Testis (tissue), 5 donors: ENCODE measurements at places on chromosomes 5 and 9. TPM values are rescaled to one million over a fixed set of nuclear protein-coding genes. Genes with fewer than 3 reads are reported as not detected.

DNA sequence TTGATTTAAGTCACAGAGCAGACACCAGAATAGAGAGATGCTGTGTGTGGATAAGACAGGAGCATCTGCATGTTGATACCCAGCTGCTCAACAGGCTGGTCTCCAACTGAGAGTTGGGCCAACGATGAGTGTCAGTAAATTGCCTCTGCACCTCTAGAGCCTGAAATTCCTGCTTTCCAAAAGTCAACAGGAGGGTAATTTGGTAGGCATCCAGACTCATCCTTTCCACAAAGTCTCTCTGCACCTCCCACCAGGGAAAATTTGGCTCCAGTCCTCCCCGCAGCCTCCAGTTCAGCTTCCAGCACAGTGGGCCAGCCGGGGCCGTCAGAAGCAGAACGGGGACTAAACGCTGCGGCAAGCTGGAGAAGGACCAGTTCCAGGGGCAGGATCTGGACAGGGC is 136.9 kb downstream of the RFK start:
- no peaks in the 10 kb centered on the region for H3K36me3 ChIP-seq
- no peak for DNase-seq
- H3K27me3 ChIP-seq, result no peaks in the 10 kb centered on the region
- H3K27ac ChIP-seq, result no peak overlapping the region

DNA sequence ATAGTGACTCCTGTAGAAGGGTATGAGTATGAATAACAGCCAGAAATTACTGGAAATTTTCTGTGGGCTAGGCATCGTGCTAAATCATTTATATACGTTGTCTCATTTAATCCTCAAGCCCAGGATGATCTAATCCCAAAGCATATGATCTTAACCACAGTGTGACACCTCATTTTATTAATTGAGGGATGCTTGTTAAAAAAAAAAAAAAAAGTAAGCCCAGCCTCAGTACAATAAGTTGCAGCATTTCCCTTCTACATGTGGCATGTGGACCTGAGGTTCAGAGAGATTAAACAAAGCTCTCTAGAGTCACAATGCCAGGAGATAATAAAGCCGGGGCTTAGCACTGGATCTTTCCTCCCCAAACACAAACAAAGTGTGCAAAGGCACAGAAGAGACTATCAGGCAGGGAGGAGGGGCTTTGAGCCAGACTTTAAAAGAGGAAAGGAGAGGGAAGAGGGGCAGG is 49.5 kb downstream of the KLF4 start:
- no peaks in the 10 kb centered on the region for H3K36me3 ChIP-seq
- DNase-seq, result no peak
- H3K4me1 ChIP-seq, result no peaks in the 10 kb centered on the region
- H3K27ac ChIP-seq, result no peak overlapping the region
- H3K27me3 ChIP-seq, result no peaks in the 10 kb centered on the region
- H3K4me3 ChIP-seq, result no peak overlapping the region

The SLC44A1 gene
- total RNA-seq, result 8.9 TPM

The S100Z gene
- 0.71 TPM for total RNA-seq
